Germinal center (tissue), 1 donor: ENCODE measurements at places on chromosomes 1 and 21.

- no peak for DNase-seq
Observed at GRCh38 chr1:63690966-63691700, 82.7 kb upstream of the ROR1 start.

DNA sequence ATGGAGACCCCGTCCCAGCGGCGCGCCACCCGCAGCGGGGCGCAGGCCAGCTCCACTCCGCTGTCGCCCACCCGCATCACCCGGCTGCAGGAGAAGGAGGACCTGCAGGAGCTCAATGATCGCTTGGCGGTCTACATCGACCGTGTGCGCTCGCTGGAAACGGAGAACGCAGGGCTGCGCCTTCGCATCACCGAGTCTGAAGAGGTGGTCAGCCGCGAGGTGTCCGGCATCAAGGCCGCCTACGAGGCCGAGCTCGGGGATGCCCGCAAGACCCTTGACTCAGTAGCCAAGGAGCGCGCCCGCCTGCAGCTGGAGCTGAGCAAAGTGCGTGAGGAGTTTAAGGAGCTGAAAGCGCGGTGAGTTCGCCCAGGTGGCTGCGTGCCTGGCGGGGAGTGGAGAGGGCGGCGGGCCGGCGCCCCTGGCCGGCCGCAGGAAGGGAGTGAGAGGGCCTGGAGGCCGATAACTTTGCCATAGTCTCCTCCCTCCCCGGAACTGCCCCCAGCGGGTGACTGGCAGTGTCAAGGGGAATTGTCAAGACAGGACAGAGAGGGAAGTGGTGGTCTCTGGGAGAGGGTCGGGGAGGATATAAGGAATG is 505 bp downstream of the LMNA start:
- no peak for DNase-seq

DNA sequence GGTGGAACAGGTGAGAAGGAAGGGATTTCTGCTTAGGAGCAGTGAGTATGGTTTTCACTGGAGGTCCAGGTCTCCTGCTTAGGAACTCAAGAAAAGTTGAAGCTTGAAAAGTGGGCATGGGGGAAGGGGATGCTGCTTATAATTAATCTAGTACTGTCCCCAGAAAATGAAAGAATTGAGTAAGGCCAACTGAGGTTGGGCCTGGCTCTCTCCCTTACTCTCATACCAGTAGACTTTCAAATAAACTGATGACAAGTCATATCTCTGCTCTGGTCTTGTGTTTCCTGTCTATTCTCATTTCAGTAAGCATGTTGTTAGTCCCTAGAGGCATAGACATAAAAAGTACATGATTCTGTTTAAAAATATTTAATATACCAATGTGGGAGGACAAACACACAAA is 26.4 kb downstream of the CD48 start:
- DNase-seq: no peak

DNA sequence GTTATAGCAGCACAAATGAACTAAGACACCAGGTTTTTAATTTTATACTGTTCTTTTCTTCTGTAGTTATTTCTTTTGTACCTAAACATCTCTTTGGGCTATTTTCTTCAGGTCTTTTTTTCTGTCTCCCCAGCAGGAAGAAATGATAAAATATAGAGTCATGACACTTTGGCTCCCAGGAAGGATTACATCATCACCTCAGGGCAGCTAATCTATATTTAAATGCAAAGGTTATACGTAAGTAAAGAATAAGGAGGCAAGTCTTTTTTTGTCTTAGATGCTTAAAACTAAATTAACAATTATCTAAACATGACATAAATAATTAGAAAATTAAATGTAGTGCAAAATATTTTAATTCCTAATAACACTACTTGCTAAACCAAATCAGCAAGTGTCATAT is 57.0 kb downstream of the WARS2 start:
- DNase-seq: no peak

- DNase-seq: no peak
Observed at GRCh38 chr1:244970236-244970743, 105.9 kb upstream of the HNRNPU start.

DNA sequence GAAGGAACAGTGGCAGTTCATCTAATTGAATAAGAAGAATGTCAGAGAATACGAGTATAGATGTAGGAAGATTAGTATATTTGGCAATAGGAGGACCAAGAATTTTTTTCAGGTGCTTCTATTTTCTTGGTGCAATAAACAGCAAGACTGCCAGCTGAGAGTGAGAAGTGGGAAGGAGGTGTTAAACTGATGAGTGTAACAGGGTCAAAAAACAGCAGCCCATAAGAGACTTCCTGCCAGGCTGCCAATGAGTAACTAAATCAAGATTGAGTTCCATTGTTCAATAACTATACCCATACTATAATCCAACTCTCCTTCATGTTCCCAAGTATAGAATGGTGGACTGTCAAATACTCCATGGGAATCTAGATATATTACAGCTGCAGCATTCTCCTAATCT is 28.7 kb downstream of the LYST start:
- no peak for DNase-seq

GRCh38 chr1:21238141-21238800 is 52.0 kb downstream of the ECE1 start:
- DNase-seq: no peak

DNA sequence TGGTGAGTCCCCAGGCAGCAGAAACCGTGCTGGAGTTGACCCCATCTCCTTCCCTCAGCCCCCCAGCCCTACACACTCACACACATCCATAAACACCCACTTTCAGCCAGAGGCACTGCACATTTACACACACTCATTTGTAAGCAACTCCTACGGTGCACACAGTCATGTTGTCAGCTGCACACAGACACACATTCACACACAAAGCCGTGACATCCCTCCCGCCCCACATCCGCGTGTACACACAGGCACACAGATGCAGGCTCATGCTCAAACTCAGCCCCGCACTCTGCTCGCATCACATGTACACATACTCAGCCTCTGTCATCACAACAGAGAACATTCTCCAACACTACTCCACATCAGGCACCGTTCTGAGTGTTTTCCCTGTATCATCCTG is 47.6 kb downstream of the LACTBL1 start:
- no peak for DNase-seq

- no peak for DNase-seq
Observed at GRCh38 chr1:100036718-100037655, 67.2 kb downstream of the SLC35A3 start.

DNA sequence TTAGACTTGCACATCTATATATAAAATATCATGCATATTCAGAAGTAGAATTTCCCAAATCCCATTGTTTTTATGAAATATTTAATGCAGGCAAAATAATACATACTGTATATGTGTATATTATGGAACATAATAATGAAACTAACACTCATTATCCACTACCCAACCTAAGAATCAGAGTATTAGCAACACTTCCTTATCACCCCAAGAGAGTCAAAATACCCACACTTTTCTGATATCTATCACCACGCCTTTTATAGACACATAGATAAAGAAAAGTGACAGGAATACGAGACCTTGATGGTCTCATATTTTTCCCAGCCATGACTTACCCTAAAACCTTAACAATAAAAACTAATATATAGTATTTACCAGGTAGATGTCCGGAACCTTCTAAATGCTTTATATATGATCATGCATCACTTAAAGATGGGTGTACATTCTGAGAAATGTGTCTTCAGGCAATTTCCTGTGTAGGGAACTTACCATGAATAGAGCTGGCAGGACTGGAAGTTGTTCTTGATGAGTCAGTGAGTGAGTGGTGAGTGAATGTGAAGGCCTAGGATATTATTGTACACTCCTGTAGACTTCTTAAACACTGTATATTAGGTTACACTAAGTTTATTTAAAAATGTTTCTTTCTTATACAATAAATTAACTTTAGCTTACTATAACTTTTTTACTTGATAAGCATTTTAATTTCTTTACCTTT is 45.5 kb downstream of the TNFSF4 start:
- DNase-seq: no peak

- no peak for DNase-seq
Observed at GRCh38 chr1:10717296-10718082, 79.0 kb downstream of the CASZ1 start.

DNA sequence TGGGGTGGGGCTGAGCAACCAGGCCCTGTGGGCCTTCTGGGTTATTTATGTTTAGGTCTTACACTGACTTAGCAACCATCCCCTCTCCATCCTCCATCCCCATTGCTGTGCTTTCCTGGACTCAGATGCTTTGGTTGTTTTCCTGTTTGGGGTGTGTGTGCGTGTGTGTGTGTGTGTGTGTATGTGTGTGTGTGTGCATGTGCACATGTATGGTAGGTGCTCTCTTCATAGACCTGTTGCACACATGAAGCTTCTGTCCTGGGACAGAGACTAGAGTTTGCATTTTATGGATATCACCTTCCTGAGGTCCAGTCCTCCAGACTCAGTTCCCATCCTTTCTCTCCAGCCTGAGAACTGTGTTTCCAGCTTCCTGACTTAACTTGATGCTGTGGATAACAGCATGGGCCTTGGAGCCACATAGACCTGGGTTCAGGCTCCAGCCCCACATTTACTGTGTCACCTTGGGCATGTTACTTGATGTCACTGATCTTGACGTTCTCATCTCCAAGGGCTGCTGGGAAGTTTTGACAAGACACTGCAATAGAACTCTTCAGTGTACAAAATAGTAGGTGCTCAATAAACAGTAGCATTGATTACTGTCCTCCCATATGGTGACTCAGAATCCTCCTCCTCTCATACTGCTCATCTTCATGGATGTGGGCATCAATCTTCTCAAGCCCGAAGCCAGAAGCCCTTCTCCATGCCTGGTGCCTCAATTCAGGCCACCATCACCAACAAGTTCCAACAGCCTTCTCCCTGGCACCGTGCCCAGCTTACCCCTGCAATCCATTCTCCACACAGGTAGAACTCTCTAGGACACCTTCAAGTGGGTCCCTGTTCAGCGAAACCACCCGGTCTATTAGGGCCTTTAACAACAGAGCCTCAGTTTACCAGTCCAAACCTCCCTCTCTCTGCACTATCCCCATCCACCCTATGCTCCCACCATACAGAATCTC is 181.8 kb upstream of the EDN2 start:
- DNase-seq: no peak

- no peak for DNase-seq
Observed at GRCh38 chr1:117708323-117709248, 102.7 kb downstream of the TENT5C start.

GRCh38 chr1:44367944-44368343 is 12.9 kb upstream of the ERI3 start:
- DNase-seq: no peak

DNA sequence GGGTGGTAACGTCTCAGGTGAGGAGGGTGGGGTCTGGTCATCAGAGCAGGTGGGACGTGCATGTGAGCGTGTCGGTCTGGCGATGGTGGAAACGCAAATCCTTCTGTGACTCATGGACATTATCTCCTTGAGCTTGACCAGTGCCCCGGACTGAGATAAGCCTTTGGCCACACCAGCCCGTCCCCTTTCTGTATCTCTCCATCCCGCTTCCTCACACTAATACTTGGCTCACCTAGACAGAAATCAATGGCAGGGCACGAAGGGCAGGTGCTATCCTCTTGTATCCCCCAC is 7.9 kb upstream of the AQP10 start:
- no peak for DNase-seq
